ENCODE measurements at places on chromosomes 3 and 15.
A peak's percentile ranks its signal among the peaks of the same experiment; 100 is the strongest.

- no peak for DNase-seq
Observed at GRCh38 chr3:102484-102883, 94.1 kb upstream of the CHL1 start.

DNA sequence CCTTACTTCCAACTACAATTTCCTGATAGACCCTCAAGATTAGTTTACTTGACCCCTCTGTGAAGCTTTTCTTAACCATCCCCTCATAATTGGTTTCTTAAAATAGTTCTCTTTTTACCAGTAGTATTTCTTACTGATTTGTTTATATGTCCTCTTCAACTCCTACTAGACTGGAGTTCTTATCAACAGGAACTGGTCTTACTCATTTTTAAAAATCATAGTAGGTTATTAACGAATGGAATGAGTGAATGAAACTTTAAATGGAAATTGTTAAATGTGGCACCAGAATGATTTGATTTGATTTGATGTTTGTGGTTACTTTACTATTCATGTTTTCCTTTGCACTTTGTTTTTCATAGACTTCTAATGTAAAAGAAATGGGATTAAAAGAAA is 91.5 kb downstream of the NEO1 start:
- no peak for DNase-seq

DNA sequence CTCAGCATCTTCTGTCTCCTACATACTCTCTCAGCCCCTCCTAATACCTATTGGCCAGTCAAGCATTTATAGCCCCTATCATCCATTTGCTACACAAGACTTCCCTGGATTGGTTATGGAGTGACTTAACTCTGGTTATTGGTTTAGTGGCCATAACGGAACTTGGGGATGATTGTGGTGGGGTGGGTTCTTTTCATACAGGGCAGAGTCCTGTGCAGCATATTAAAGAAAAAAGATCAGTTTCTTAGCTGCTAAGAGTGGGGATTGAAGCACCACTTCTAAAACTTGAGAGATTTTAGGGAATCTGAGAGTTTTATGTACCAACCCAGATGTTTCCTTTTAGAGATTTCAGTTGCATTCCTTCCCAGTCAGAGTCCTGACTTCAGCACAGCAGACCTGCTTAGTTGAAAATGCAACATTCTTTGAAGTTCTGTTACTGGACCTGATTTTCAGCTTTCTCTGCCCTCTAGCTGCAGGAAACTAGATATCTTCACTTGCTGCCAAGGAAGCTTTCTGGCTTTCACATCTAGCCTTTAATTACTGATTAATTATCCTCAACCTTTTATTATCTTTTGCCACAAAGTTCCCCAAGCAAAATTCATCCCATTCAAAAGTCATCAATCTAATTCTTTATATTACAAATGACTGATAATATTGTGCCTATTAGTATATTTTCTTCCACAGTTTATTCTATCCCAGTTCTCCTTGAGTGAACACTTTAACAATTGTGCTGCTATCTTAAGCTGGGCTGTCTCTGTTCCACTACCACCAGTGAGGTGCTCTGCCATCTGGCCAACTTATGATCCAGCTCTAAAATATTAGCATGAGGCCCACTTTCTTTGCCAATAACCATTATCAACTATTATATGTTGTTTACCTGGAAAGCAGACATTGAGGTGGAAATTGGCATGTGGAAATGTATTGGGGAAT is 906.0 kb upstream of the ALCAM start:
- DNase-seq: no peak

- no peak for DNase-seq
Observed at GRCh38 chr15:78080088-78080460, 2.6 kb upstream of the TBC1D2B start.

DNA sequence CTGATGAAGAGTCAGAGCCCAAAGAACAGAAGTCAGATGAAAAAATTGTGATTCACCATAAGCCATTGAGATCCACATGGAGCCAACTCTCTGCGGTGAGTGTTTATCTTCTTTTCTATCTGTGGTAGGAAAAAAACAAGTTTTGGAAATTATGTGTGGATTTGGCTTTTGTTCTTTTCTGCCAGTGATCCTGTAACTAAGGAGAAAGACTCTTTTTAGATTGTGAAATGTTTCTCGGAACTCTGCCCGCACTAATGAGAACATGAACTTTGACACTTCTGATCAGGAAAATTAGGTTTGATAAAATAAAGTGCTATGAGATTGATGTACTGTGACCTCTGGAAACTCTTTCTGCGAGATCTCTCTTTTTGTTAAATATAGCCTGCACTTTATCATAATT is 8.4 kb downstream of the ARHGEF26 start:
- no peak for DNase-seq

DNA sequence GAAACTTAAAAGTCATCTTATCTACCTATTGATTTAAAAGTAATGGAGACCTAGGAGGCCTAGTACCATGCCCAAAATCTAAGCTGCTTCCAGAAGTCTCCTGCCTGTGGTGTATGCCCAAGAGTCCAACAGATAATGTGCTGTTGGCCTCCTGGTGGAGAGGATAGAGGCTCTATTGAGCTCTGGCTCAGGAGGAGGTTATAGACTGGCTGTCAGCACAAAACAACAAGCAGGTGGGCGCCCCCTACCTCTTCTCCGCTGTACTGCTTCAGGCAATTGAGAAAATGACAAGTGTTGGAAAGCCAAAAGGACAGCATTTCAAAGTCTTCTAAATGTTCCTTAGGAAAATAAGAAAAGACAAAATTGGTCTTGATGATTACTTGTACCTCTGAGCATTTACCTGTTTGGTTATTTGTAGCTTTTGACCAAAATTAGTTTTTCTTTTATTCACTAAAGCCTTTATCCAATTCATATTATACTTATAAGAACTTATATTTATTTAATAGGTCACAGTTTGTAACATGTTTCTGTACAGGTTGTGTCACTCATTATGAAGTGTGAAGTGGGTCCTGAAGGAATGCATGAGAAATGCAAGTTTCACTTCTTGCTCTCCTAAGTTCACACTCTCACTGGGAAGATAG is 17.2 kb upstream of the GNB5 start:
- peak; percentile 50 for DNase-seq

DNA sequence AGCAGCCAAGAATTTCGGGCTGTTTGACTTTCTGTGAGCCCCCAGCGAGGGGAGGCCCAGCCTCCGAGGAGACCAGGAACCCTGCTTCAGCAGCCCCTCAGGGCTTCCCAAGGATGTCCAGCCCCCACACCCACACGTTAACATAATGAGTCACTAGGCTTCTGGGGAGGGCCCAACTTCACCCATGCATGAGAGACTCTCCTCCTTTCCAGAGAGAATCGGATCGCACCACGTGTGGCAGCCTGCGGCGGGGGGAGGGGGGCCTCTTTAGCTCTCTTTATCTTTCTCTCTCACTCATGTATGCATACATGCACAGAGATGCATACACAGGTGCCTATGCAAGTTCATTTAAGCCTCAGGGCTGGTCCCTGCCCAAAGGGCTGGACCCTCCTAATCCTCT is 3.1 kb upstream of the AP2M1 start:
- no peak for DNase-seq

- no peak for DNase-seq
Observed at GRCh38 chr3:143182866-143183664, 63.5 kb downstream of the CHST2 start.

GRCh38 chr3:150348500-150348899 is 59.6 kb upstream of the TSC22D2 start:
- no peak for DNase-seq

DNA sequence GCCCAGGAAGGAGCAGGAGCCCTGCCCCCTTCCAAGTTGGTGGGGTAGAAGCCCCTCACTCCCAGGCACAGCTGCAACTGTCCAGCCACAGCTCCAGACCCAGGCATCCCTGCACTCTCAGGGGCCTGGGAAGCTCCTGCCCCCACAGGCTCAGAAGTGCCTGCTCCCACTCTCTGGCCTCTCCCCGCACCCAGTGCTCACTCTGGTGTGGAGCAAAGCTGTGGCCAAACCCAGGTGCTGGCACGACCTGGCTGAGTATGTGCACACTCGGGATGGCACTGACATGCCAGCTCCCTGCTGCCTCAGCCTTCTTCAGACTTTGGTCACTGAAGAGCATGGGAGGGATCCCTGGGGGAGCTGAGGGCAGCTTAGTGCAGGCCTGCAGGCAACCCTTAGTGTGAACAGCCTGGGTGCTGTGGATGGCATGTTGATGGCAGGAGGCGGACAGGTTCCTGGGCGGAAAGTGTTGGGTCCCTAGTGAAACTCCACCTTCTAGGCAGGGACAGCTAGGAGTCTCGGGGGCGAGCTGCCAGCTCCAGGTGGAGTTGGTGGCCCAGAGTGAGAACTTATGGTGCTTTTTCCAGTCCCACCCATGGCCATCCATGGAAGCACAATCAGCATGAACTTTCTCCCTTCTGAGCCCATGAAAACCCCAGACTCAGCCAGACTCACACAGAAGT is 489.2 kb upstream of the ROBO2 start:
- no peak for DNase-seq

DNA sequence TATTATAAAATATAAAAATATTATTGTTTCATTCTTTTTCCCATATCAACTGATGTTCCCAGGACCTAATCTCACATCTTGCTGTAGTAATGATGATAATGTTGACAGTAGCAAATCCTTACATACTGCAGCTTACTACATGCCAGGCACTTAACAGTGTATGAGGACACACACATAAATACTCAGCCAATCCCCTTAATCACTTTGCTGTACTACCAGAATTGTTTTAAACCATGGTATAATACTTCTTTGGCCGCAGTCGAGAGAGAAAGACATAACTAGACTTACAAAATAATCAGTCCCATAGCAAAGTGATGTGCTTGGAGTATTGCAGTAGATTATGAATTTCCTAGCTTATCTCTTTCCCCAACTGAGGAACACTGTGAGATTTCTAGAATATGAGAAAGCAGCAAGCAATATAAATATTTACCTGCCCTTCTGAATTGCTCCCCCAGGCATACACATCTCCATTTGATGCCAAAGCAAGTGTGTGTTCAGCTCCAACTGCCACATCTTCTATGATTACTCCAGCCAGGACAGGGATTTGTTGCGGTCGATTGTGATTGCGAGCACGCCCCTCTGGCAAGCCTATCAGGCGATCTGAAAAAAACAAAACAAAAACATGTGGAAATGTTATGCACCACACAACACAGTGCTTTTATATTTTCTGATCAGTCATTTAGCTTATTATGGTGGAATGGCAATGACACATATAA is 33.0 kb downstream of the FBXL22 start:
- DNase-seq: no peak

DNA sequence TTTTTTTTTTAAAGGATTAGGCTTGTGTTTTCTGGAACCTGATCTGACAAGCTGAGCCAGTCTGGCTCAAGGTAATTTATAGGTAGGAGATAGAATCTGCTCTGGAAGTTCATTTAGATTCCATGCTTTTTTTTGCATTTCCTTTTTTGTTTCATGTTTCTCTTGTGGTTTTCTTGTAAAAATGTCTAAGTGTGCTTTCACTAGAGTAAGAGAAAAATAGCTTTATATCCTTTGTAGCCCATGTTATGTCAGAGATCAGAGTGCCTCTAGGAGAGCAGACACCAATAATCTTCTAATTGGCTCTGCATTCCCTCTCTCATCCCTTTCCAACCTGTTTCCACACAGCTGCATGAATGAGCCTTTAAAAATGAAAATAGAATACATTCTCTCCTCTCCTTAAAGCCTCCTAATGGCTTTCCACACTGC is 389.8 kb upstream of the KCNMB2 start:
- no peak for DNase-seq

DNA sequence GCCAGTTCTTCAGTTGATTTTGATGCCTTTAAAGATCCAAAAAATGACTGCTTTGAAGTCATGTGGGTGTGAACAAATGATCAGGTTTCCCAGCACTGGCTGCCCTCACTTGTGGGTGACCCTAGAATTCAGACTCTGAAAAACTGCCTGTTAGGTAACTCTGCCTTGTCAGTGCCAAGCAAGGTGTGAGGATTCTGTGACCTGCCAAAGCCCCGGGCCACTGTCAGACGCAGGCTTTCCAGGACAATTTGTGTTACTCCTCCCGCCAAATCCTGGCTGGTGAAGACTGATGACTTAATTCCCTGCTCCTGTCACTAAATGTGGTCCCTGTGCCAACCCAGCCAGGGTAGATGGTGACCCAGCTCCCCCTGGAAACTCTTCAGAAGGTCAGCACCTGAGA is 99.2 kb upstream of the PSMD6 start:
- DNase-seq: no peak

DNA sequence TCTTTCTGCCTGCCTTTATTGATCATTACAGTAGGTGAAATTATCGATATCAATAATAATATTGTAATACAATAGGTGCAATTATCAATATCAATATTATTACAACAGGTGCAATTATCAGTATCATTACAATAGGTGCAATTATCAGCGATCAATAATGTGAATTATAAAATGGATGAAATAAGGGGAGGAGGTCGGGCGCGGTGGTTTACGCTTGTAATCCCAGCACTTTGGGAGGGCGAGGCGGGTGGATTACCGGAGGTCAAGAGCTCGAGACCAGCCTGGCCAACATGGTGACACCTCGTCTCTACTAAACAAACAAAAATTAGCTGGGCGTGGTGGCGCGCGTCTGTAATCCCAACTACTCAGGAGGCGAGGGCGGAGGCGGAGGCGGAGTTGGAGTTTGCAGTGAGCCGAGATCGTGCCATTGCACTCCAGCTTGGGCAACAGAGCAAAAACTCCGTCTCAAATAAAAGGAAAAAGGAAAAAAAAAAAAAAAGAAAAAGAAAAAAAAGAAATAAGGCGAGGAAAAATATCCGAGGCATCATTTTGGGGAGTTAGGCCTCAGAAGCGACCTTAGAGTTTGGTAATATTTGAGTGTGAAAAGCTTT is 611 bp upstream of the BNIP2 start:
- peak; percentile 5 for DNase-seq

- no peak for DNase-seq
Observed at GRCh38 chr3:31129241-31129640, 234.8 kb upstream of the GADL1 start.

GRCh38 chr3:29335438-29335837 is 54.6 kb downstream of the RBMS3 start:
- DNase-seq: no peak

- no peak for DNase-seq
Observed at GRCh38 chr3:134370611-134371531, 3.4 kb downstream of the AMOTL2 start.

- no peak for DNase-seq
Observed at GRCh38 chr3:113223475-113224281, 12.3 kb downstream of the BOC start.

DNA sequence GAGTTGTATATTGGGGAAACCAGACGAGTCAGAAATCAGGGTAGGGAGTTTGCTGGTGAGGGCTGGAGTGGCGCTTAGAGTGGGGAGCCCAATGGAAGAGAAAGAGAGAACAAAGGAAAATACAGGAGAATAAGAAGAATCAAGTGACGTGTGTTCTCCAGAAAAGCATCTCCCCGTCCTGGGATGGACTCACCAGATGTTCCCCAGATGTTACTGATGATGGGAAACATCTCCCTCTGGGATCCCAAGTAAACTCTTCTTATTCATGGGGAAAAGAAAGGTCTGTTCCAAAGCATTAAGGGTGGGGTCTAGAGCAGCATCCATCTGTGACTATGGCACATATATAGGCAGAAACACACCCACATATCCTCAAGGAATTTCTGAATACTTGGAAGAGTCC is 3.0 kb upstream of the CSRNP1 start:
- no peak for DNase-seq

DNA sequence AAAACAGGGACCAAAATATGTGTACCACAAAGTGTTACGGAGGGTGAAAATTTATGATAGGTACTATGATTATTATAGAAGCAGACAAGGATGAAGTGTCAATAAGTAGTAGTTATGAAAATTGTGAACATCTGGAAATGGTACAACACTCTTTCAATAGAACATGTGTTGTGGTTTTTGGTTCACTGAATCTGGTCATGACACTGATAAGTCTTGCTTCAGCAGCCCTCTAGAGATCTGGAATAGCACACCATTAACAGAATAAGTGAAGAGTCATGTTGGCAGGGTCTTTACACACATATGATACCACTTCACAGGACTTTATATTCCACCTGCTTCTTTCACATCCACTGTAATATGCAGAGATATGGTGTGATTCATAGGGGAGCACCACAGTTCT is 985.2 kb upstream of the SEMA6D start:
- no peak for DNase-seq

All from stimulated activated CD8-positive, alpha-beta memory T cell treated with anti-CD3 and anti-CD28 coated beads, Interleukin-2, amount 100 ng/mL, for 1 hour (primary cell).